ENCODE measurements at places on chromosomes 3 and 15. TPM values are rescaled to one million over a fixed set of nuclear protein-coding genes. Genes with fewer than 3 reads are reported as not detected.

DNA sequence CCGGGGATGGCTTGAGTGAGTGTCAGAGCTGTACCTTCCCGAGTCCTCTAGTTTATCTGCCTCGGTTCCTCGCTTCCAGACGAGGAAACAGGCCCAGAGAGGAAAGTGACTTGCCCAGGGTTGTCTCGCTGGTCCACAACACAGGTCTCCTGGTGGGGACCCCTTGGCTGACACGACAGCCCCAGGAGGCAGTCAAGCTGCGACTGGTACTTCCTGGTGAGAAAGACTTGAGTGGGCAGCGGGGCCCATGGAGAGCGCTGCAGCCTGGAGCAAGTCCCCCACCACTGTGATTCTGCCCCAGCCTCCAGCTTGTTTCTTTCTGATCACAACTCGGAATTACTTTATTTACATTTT is 600 bp upstream of the CHRNA5 start:
- no peak for DNase-seq

The SYNPR gene
- total RNA-seq, result not detected

GRCh38 chr3:148896062-148896461 is 31.0 kb downstream of the CPA3 start:
- DNase-seq, result no peak

The CTXN2 gene
- 0.20 TPM for total RNA-seq

- DNase-seq, result no peak
These were observed 259.3 kb downstream of the NAALADL2 start for GRCh38 chr3:175118382-175118941.

DNA sequence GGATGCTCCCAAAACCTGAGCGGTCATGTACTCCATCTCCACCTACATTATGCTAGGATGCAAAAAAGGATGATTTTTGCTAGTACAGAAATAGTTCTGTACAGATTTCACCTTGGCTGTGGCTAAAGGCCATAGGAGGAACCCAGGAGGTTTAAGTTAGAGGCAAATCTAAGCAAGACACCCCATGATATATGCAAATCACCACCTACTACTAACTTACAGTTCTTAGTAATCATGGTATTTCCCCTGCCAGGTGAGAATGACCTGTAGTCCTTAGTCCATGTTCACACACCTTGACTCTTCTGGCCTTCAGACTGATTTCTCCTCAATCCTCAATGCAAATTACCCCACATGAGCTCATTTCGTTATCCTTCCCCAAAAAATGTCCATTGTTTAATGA is 154.2 kb downstream of the IMPG2 start:
- no peak for DNase-seq

GRCh38 chr15:55402707-55403106 is 5.5 kb downstream of the CCPG1 start:
- no peak for DNase-seq

GRCh38 chr15:74608786-74609185 is 6.8 kb upstream of the CLK3 start:
- no peak for DNase-seq

GRCh38 chr3:54792584-54792983 is 135.3 kb downstream of the LRTM1 start:
- no peak for DNase-seq

DNA sequence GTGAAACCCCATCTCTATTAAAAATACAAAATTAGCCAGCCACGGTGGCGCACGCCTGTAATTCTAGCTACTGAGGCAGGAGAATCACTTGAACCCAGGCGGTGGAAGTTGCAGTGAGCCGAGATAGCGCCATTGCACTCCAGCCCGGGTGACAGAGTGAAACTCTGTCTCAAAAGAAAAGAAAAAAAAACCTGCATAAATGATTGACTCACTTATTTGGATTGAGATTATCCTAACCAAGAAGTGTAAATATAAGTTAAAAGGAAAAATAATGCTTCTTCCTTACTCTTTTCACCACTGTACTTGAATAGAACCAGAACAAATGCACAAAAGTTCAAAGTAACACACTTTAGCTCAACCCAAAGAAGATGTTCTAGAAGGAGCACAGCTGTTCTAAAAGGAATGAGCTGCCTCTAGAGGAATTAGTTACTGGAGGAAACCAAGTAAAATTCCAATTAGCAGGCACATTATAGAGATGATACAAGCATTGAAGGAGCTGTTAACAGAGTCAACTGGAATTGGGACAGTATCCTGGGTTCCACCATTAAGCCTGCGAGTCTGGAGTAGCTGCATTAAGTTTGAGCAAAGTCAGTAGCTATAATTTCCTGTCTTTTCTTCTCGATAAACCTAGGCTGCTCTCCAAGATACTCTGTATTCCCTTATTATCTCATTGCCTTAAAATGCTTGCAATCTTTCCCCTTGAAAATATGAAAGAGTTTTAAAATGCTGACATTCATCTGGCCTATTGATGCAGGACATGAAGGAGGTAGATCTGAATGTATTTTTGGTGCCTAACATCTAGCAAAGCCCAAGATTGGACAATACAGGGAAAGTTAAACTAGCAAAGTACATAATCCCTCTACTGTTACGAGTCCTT is 9.5 kb downstream of the MTHFS start:
- DNase-seq, result no peak

- DNase-seq, result no peak
These were observed 7.2 kb downstream of the GHRL start for GRCh38 chr3:10285272-10286132.

- DNase-seq, result no peak
These were observed 490 bp upstream of the ALAS1 start for GRCh38 chr3:52197499-52197841.

DNA sequence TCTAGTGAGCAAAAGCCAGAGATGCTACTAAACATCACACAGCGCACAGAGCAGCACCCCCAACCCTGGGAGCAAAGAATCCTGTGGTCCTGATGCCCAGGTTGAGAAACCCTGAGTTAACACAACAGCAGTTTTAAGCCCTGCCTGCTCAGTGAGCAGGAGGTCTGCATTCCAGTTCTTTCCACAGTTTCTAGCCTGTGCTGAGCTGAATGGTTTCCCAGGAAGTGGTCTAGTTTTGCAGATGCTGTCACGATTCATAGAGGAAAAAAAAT is 171.1 kb upstream of the PROK2 start:
- DNase-seq, result no peak

- no peak for DNase-seq
These were observed 7.9 kb upstream of the DENND6A start for GRCh38 chr3:57700737-57701136.

The TNFAIP8L3 gene
- total RNA-seq, result 1.3 TPM

DNA sequence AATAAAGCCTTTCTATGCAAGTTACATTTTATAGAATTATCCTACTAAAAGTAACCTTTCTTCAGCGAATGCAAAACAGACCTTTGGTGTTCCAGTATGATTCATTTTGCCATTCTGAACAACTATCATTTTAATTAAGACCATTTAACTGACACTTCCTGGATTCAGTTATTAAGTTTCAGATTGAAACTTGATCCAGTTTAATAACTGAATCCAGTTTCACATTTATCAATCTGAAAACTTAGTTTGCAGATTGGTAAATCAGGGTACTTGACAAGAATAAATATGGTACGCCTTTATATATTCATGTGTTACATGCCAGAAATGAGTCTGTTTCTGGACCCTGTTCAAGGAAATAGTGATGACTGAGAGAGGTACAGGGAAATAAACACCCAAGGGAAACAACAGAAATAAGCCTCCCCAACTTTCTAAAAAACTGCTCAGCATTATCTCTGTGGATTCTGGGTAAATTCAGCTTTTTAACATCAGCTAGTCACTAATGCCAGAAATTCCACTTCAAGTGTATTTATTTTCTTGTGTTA is 23.3 kb upstream of the NFKBIZ start:
- DNase-seq, result peak; percentile 61

DNA sequence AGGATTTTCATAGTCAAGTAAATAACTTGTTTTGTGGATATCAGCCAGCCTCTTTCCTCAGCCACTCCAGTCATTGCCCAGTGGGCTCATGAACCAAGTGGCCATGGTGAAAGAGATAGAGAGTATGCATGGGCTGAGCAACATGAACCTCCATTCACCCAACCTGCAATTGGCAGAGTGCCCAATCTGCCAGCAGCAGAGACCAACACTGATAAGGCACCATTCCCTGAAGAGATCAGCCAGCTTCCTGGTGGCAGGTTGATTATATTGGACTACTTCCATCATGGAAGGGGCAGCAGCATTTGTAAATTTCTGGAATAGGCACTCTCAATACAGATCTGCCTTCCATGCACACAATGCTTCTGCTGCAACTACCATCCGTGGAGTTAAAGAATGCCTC is 10.3 kb upstream of the MCF2L2 start:
- DNase-seq, result no peak

The HIGD2B gene
- total RNA-seq, result not detected

The RETNLB gene
- not detected for total RNA-seq

- no peak for DNase-seq
These were observed 172.5 kb downstream of the NTRK3 start for GRCh38 chr15:88083811-88084760.

The CIP2A gene
- total RNA-seq, result 40.5 TPM

- no peak for DNase-seq
These were observed 4.1 kb downstream of the TF start for GRCh38 chr3:133750259-133750656.

The KLHL6 gene
- total RNA-seq, result not detected

The GFM1 gene
- 57.5 TPM for total RNA-seq

DNA sequence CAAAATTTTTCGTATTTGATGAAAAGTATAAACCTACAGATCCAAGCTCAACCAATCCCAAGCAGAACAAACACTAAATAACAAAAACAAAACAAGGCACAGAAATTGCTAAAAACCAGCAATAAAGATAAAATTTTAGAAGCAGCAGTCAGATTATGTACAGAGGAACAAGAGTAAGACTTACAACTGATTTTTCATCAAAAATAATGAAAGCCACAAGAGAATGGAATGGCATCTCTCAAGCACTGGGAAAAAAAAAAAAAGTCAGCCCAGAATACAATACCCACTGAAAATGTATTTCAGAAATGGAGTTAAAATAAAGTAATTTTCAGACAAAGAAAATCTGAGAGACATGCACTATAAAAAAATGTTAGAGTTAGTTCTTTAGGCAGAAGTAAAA is 27.0 kb downstream of the GPR156 start:
- no peak for DNase-seq

DNA sequence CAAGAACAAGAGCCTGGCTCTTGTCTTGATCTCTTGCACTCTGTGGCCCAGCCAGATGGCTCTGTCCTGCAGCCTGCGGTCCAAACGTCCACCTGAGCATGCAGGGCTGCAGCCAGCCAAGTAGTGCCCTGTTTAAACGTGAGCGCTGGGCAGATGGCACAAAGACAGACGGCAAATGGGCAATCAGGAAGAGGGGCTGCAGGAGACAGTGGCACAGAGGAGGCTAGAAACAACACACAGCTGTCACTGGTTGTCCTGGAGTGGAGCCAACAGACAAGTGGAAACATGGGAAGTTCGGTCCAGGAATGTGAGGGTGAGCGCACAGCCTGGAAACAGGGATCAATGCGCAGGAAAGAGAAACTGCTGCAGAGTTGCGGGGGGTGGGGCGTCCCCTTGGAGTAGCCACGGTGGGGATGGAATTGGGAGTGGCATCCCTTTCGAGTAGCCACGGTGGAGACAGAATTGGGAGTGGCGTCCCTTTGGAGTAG is 10.7 kb upstream of the ZXDC start:
- no peak for DNase-seq

The ARPP21 gene
- not detected for total RNA-seq

The XCR1 gene
- not detected for total RNA-seq

The THAP10 gene
- 6.6 TPM for total RNA-seq

DNA sequence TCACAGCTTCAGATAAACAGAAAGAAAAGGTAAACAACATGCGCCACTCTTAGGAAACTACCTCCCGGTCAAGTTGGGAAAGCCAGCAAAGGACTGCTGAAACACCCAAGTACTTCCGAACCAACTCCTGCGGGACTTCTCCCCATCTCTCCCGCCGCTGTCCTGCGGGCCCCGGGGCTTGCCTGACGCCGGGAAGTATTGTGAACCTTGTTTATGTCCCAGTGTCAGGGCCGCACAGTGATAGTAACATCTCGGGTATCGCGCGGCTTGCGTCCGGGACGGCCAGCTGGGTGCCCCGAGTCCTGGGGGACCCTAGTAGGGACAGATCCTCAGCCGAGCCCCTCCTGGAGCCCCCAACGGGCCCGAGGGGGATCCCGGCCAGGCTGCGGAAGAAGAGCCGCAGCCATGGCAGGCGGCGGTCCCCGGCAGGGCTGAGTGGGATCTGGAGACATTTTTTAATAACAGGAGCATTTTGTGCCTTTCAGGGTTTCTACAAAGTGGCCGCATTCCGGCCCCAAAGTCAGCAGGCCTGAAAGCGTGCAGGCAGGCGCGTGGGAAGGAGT is 756 bp downstream of the CLPX start:
- DNase-seq, result peak; percentile 72

DNA sequence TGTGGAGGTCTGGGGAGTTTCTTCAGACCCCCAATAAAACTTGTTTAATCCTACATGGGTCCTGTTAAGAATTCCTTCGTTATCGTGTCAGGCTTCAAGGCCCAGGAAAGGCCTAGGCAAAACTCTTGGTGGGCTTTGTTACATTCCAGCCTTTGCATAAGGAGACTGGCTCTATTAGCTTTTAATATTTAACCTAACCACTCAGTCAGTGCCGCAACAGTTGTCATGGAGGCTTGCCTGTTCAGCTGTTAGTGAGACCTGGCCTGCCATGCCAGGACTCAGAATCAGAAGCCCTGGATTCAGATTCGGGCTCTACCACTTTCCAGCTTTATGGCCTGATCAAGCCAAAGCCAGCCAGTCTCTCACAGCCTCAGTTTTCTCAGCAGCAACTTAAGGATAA is 19.6 kb downstream of the EIF1B start:
- DNase-seq, result no peak

The CACNA1D gene
- total RNA-seq, result not detected

The MYO5C gene
- 2.5 TPM for total RNA-seq

DNA sequence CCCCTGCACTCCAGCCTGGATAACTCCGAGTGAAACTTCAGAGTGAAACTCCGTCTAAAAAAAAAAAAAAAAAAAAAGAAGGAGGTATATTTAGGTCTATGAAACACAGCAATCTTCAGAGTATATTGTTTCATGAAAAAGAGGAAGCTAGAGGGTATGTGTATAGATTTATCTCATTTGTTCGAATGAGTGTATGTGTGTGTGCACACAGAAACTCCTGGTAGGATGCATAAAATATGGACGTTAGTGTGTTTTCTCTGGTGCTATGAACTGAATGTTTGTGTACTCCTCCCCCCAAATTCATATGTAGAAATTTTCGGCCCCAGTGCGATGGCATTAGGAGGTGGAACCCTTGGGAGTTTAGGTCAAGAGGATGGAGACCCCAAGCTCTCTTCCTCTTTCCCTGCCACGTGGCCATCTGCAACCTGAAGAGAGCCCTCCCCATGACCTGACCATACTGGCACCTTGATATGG is 98.6 kb upstream of the KLF13 start:
- no peak for DNase-seq

The NUDT16 gene
- 7.3 TPM for total RNA-seq
